Left cardiac atrium (tissue), 4 donors: ENCODE measurements at places on chromosomes 3 and 15. TPM values are rescaled to one million over a fixed set of nuclear protein-coding genes. Genes with fewer than 3 reads are reported as not detected.

Gene NDUFB4
- total RNA-seq: 331 TPM

Gene ARPP21
- total RNA-seq: not detected

Gene GABRB3
- total RNA-seq: 26.1 TPM

- no peak for DNase-seq
These were observed 176.3 kb upstream of the LMCD1 start for GRCh38 chr3:8325306-8325705.

DNA sequence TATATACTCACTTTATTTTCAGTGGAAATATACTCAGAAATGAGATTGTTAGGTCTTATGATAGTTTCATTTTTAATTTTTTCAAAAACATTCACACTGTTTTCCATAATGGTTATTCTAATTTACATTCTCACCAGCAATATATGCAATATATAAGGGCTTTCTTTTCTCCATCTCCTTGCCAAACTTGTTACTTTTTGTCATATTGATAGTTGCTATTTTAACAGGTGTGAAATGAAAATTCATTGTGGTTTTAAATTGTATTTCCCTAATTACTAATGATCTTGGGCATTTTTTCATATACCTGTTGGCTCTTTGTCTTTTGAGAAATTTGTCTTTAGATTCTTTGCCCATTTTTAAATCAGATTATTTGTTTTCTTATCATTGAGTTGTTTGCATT lies 325.2 kb downstream of the DIPK2A start:
- no peak for DNase-seq

DNA sequence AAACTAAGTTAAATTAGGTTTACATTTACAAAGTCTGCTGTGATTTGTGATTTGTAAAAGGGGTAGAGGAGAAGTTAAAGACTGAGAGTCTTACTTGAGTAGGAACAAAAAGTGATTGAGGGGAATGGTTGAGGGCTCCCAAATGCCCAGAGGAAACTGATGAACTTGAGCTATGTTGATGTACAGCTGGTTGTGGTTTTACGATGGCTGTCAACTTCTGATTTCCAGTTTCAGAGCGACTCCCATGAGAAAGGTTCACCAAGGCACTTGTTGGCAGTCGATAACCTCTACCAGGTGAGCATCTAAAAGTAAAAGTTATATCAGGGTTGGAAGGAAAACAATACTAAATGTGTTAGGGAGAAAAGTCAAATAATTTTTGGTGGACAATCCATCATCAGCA lies 91.0 kb downstream of the XRN1 start:
- DNase-seq: no peak

DNA sequence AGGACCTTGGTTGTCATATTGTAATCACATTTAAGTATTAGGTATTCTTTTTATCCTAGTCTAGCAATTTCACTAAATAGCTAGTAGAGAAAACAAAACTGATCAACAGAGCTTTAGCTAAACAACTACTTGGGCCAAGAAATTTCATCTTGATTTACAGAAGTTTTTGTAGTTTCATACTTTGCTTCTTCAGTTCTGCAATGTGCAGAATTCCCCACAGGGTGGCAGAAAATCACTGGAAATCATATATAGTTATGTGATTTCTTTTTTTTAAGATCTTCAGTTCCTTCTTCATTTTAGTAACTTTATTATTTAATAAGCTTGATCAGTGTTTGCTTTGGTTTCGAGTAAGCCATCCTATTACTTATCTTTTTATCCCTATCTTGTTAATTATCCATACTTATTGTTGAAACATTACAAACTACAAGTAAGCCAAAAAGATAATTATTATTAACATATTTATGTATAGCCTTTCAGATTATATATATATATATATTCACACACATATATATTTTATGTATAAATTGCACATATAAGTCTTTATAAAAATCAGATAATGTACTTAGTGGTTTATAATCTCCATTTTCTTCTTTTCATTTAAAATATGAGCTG lies 2.2 kb upstream of the BNIP2 start:
- no peak for DNase-seq

DNA sequence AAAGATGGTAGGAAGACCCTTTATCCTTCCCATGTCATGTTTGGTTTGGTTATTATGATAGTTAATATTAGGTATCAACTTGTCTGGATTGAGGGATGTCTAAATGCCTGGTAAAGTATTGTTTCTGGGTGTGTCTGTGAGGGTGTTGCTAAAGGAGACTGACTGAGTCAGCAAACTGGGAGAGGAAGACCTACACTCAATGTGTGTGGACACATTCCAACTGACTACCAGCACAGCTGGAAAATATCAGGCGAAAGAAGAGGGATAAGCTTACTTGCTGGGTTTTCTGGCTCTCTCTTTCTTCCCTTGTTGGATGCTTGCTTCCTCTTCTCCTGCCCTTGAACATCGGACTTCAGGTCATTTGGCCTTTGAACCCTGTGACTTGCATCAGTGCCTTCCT lies 1227.6 kb upstream of the EPHA6 start:
- no peak for DNase-seq

DNA sequence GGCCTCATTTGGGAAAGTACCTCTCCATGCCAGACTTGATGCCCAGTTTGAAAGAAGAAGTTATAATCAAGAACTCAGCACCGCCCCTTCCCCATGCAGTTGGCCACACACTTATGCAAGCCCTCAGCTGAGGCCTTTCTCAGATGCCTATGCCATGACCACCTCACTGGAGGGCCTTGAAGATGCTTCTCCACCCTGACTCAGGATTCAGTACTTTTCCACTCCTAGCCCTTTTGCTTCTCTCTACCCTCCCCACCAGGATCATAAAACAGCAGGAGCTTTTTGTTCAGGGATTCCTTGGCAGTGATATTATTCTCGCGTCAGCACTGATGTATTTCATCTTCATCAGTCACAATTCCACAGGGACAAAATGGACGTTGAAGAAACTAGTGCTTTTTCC lies 313.5 kb downstream of the PYDC2 start:
- no peak for DNase-seq

Gene SELENOK
- 99.9 TPM for total RNA-seq

Gene MESP1
- 10.5 TPM for total RNA-seq

Gene LRRN1
- total RNA-seq: 0.32 TPM

DNA sequence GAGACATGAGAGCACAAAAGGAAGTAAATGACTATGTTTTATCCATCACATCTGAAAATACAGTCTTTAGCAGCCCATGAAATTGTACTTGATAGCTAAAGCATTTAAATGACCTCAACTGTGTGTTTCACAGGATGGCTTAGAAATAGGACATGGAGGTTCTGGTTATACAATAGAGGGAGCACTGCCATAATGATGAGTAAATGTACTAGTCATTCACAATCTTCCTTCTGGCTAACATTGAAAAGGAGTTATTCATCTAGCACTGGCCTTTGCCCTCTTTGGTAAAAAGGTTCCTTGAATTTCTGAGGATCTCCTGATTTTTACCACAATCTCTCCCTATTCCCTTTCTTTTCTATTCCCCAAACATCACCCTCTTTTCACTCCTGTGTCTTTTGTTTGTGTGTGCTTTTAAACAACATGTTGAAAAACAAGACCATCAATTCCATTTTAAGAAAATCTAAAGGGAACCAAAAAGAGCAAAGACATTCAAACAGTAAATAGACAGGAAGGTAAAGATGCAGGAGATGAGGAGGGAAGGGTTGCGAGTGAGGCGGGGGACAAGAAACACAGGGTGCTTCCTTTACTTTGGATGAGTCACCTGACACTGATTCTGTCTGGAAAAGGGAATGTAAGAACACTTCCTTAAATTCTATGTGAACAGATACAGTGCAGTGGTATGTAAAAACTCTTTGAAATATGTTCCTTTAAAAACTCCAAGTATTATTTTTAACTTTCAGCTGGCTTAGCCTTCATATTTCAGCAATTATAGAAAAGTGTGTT lies 619.0 kb downstream of the MECOM start:
- no peak for DNase-seq

- DNase-seq: no peak
These were observed 212.2 kb downstream of the LPP start for GRCh38 chr3:188365988-188366698.

DNA sequence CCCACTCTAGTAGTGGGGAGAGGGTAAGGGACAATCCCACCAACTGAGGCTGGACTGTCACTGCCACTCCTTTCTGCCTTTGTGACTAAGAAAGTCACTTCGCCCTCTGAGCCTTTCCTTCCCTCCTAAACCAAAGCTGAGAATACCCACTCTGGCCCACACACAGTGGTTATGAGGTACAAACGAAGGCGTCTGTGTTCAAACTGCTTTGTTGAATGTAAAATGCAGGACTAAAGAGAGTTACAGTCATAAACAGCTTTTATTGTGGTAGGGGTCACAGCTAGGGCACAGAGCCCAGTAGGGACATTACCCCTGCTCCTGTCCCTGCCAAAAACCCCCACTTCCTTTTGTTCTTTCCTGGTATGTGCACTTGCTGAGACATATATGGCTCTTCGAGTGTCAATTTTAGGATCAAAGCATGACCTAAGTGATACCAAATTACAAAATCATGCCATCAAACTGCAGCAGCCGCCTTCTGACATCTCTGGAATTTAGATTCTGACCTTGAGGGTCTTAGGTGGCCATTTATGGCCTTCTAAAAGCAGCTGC lies 45.1 kb downstream of the CTDSPL start:
- no peak for DNase-seq

- no peak for DNase-seq
These were observed 24.1 kb downstream of the RHOA start for GRCh38 chr3:49387721-49388120.

GRCh38 chr3:146432066-146432465 lies 37.3 kb downstream of the PLSCR2 start:
- no peak for DNase-seq

DNA sequence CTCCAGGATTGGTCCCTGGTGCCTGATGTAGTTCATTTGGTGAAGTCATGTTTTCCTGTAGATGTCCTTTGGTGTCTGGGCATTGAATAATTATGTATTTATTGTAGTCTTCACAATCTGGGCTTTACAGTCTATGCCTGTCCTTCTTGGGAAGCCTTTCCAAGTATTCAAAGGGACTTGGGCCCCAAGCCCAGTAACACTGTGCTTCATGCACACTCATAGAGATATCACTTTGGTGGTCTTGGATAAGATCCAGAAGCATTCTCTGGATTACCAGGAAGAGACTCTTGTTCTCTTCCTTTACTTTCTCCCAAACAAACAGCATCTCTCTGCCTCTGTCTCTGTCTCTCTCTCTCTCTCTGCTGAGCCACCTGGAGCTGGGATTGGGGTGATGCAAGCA lies 281.1 kb upstream of the GOLGA6L4 start:
- DNase-seq: no peak

Gene WNT5A
- 3.0 TPM for total RNA-seq

- DNase-seq: peak; percentile 28
These were observed 167.0 kb upstream of the ANKRD28 start for GRCh38 chr3:15964605-15965442.

Gene IQCH
- 0.53 TPM for total RNA-seq

Gene EAF2
- 3.8 TPM for total RNA-seq

Gene ZIC1
- not detected for total RNA-seq

- DNase-seq: no peak
These were observed 41.0 kb downstream of the CTDSPL start for GRCh38 chr3:37902674-37903073.

DNA sequence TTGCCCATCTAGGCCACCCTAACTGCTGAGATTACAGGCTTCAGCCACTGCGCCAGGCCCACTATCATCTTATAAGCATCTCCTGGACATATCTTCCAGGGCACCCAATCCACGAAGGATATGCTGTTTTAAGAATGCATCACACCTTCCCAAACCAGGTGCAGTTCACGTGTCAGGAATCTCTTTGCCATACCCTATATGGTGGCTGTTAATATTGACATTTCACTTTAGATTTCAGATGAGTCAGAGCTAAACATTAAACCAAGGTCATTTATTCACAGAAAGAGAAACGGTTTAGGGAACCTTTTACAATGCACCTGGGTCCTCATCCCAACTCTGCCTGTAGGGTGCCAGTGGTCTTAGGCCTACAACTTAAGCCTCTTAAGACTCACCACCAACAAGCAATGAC lies 85.7 kb downstream of the TBL1XR1 start:
- DNase-seq: no peak

- DNase-seq: no peak
These were observed 28.9 kb downstream of the ZXDC start for GRCh38 chr3:126446791-126447190.

DNA sequence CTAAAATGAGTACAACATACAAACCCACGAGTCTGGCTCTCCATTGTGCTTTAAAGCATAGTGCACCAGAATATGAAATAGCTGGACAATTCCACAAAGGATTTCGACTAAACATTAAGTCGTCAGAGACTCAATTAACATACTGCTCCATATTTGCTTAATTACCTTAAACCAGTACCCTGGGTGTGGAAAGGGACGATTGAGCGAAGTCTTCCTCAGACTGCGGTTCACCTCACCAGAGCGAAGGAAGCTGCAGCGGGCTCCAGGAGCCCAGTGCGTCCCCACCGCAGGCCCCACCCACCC lies 218 bp upstream of the TRPC1 start:
- no peak for DNase-seq
